MG63 (cell line): ENCODE measurements at places on chromosomes 6 and 20. TPM values are rescaled to one million over a fixed set of nuclear protein-coding genes. Genes with fewer than 3 reads are reported as not detected.
A peak's percentile ranks its signal among the peaks of the same experiment; 100 is the strongest.

The ADAM33 gene
- total RNA-seq = 4.9 and 7.3 TPM in 2 replicates

The FNDC1 gene
- total RNA-seq = 0.05 TPM in 1 of 2 replicates, not detected in the other

The PCK1 gene
- not detected in 2 replicates for total RNA-seq

The GPSM3 gene
- 0.10 and 0.20 TPM in 2 replicates for total RNA-seq

The CYP39A1 gene
- 0.10 TPM in 1 of 2 replicates, not detected in the other for total RNA-seq

The NT5E gene
- total RNA-seq = 40.8 and 60.9 TPM in 2 replicates

The PRKN gene
- 0.07 TPM in 1 of 2 replicates, not detected in the other for total RNA-seq

The CD83 gene
- total RNA-seq = 0.89 and 2.2 TPM in 2 replicates

The DHX16 gene
- total RNA-seq = 16.6 and 24.2 TPM in 2 replicates

The CFB gene
- 2.2 and 6.9 TPM in 2 replicates for total RNA-seq

The PTCHD4 gene
- not detected in 2 replicates for total RNA-seq

The EPHA7 gene
- 4.3 and 7.0 TPM in 2 replicates for total RNA-seq

The MCM9 gene
- 3.0 and 7.9 TPM in 2 replicates for total RNA-seq

DNA sequence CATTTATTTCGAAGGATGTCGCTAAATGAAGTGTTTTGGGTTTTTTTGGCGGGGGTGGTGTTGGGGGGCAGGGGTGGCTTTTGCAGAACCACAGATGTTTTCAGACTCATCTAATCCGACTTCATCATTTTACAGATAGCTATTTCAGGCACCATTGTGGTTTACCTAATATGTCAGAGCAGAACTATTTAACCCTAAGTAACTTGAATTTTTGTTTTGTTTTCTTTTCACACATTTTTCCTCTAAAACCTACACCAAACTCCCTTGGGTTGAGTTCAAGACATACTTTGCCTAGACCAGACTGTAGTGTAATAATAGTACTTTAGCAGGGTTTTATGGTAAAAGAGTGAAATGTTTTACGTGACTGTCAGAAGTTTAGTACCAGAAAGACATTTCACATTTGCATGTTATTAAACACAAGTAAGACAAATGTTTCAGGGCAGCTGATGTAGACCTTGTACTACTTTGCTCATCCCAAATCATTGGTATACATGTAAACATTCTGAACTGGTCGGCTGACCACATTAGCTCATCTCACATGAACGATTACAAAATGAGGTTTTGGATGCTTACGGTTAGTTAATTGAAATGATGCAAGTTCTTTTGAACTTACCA is 37.7 kb downstream of the MAP3K4 start:
- peak; percentile 26 for DNase-seq

- peak; percentile 13 for DNase-seq
Measured at GRCh38 chr20:32638848-32639247, 34.9 kb downstream of the C20orf203 start.

DNA sequence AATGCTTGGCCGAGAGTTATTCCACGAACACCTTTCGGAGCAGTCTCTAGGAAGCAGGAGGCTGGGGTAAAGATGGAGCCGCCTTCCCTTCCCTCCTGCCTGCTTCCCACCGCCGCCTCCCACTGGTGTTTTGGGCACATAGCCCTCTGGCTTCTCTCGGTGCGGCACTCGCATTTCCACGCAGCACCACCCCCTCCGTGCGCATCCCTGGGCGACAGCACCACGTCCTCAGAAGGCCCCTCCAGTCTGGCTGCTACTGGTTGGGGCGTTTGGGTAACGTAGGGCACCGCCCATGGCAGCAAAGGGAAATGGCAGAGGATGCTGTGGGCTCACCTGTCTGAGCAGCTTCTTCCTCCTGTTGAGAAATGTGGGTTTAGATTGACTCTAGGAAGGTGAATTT is 2.4 kb downstream of the COL20A1 start:
- DNase-seq = no peak

DNA sequence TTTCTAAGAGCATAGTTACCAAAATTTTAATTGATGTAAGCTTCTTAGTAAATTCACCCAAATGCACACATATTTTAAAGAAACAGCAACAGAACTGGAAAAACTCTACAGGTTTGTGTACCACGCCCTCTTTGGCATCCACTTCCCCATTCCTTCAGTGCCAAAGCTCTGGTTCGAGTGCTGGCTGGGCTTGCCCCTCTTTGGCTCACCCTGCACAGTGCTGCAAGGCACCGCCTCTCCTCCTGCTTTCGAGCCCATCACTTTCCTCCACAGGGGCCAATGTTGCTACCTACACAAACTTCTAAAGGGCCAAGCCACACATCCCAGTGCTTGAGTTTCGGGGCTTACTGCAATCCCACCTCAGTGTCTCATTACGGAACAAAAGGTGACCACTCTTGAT is 9.6 kb downstream of the LRP11 start:
- DNase-seq = peak; percentile 79

- no peak for DNase-seq
Measured at GRCh38 chr6:70706491-70707123, 38.9 kb downstream of the SMAP1 start.

DNA sequence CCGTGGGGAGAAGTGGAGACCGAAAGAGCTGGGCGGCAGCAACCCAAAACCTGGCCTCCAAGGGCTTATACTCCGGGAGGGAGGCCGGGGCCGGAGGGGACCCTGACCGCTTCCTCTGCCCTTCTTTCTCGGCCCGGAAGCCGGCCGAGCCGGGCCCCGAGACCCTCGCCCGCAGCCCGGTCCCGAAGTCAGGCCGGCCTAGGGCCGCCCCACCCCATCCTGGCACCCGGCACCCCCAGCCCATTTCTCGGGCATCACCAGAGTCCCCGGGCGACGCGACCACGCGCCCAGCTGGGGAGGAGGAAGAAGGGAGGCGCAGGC is 572 bp upstream of the ZDHHC14 start:
- DNase-seq = no peak

DNA sequence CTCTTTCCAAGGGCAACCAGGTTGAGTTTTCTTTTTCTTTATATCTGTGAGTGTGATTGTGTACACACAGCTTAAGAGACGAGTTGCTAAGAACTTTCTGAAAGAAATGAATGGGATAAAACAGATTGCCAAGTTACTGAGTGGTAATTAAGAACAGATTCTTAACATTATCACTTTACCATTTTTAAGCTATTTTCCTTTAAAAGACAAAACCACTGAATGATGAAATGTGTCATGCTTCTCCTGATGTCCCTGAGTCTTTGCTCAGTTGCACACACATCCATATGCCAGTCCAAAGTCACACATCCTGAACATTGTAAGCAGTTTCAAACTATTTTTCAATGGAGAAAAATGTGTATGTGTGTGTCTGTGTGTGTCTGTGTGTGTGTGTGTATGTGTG is 5.5 kb upstream of the DAAM2 start:
- no peak for DNase-seq

DNA sequence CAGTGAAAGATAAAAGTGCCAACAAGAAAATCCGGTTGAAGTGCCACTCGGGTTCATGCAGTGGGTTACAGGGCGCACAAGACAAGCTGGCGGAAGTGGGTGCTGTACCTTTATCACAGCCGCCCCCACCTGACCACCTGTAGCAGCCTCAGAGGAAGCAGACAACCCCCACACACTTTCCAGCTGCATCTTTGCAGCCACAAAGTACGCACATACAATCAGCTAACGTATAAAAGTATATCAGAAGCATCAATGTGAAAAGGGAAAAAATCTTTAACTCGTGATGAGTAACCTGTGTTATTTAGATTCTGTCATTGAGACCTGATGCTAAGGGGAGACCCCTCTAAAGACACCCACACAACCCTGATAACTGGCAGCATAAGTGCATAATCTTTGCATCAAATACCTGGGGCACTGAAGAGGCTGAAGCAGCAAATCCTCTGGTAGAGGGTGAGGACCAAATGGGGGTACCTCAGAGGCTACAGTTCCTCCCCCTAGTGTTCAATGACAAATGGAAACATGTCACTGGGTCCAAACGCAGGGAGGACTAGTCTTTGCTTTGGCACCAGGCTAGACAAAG is 22.1 kb downstream of the BACH2 start:
- DNase-seq = no peak

GRCh38 chr6:33451606-33452005 is 2.8 kb upstream of the ZBTB9 start:
- DNase-seq = no peak

DNA sequence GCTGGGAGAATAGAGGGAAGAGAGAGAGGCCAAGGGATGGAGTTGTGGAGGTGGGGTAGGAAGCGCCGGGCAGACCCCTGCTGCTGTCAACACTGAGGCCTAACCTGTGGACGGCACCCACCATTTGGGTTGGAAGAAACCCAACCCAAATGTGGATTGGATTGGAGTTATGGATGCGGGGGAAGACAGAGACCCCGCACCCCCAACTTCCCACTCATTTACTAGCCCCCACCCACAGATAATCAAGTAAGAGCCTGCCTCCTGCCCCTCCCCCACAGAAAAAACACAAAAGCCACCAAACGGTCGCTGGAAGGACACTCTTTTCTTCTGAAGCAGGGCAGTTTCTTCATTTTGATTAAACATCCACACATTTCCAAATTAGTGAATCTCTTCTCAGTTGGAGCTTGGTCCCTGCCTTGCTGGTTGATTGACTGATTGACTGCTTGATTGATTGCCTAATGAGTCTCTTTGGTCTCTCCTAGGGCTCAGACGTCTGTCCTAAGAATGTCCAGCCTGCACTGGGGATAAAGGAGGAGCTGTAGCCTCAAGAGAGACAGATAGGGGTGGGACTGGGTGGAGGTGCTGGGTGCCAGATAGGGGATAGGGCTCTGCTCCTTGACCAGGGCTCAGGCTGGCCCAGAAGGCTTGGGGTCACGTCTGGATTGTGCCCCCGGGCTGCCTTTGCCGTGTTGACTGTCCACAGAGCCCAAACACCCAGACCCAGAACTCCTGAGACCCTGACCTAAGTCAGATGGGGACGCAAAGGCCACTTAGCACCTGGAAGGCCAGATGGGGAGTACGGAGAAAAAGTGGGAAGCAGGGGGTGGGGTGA is 74.9 kb upstream of the FOXP4 start:
- no peak for DNase-seq

- no peak for DNase-seq
Measured at GRCh38 chr6:1406306-1407072, 17.1 kb downstream of the FOXF2 start.

GRCh38 chr20:60057123-60057865 is 99.1 kb downstream of the CDH26 start:
- DNase-seq = peak; percentile 34

GRCh38 chr6:51553246-51554015 is 534.0 kb downstream of the PKHD1 start:
- DNase-seq = no peak

DNA sequence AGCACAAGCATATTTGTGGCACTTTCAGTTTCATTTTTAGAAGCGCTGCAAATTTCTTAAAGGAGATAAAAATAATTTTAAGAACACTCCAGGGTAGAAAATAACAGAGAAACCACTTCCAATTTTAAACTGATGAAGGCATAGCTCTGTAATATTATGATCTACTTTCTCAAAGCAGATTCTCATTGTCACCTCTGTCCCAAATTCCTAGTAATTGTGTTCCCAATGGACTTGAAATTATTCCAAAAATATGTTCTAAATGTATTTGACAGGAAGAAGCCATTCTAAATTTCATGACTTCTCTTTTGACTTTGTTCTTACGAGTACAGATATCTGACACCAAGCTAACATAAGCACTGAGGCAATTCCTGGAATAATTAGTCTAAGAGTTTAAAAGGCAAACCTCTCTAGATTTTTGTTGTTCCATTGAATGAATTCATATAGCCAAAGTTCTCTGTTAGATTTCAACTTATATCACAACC is 140.2 kb upstream of the CARMIL1 start:
- no peak for DNase-seq

DNA sequence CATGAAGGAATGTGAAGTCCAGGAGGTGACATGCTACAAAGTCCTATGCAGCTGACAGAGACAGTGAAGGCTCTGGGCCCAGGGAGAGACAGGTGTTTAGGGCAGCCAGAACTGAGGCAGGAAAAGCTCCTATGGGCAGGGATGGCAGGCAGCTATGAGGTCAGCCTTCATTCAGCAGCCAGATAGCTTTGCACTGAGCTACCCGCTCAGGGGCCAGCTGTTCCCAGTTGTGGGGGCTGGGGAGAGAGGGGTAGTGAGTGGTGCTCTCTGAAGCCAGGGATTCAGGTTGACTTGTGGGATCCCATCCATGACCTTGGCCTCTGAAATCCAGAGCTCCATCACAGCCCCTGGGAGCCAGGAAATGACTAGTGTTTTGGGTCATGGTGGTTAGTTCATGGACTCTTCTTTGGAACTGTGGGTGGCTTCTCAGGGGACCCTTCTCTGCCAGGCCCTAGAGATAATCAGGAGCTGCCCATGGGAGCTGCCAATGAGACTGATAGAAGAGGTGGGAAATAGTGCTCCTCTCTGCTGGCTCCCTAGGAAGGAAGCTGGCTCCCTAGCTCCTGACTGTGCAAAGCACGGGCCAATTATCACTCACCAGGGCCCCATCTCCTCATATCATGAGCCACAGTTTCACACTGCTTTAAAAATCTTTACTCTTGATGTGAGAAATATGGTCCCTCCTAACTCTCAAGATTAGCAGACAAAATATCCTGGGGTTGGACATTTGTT is 127.7 kb downstream of the VEGFA start:
- peak; percentile 76 for DNase-seq

- DNase-seq = no peak
Measured at GRCh38 chr6:75412969-75413662, 80.5 kb downstream of the FILIP1 start.

GRCh38 chr6:144990784-144991183 is 705.6 kb downstream of the UTRN start:
- no peak for DNase-seq

- no peak for DNase-seq
Measured at GRCh38 chr6:150547502-150548222, 52.0 kb upstream of the PLEKHG1 start.

GRCh38 chr6:164208371-164208770 is 793.9 kb downstream of the QKI start:
- no peak for DNase-seq

GRCh38 chr6:51725155-51725554 is 362.3 kb downstream of the PKHD1 start:
- DNase-seq = no peak

DNA sequence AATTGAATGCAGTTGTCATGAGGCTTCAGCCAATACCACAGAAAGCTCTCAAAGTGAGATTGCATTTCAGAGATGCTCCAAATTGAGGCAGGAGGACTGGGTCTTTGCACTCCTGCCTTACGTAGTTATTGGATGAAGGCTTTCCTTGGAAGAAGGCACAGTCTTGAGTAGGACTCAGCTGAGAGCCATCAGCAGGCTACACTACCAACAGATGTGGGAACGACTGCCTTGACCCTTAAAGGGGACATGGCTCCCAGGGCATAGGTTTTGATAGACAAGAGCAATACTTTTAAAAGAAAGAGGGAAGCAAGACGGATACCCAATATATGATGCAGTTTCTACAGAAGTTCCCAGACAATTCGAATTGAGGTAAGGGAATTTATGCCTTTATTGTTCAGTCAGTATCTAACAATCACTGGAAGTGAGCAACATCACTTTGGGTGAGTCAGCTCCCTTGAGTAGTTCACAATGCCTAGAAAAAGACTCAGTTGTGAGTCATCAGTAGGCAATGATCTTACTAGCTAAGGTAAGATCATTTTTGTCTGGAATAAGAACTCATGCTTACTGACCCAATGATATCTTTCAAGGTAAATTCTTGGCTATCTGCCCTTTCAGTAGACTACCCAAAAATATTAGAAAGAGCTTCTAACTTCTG is 390.8 kb downstream of the GJA1 start:
- peak; percentile 54 for DNase-seq

GRCh38 chr6:15239616-15240364 is 6.1 kb upstream of the JARID2 start:
- DNase-seq = no peak

GRCh38 chr6:43211955-43212354 is 17.3 kb downstream of the DNPH1 start:
- DNase-seq = no peak
